ENCODE measurements at places on chromosomes 1 and 21.

- DNase-seq, result no peak
Measured at GRCh38 chr1:226937940-226938725, 2.0 kb upstream of the COQ8A start.

DNA sequence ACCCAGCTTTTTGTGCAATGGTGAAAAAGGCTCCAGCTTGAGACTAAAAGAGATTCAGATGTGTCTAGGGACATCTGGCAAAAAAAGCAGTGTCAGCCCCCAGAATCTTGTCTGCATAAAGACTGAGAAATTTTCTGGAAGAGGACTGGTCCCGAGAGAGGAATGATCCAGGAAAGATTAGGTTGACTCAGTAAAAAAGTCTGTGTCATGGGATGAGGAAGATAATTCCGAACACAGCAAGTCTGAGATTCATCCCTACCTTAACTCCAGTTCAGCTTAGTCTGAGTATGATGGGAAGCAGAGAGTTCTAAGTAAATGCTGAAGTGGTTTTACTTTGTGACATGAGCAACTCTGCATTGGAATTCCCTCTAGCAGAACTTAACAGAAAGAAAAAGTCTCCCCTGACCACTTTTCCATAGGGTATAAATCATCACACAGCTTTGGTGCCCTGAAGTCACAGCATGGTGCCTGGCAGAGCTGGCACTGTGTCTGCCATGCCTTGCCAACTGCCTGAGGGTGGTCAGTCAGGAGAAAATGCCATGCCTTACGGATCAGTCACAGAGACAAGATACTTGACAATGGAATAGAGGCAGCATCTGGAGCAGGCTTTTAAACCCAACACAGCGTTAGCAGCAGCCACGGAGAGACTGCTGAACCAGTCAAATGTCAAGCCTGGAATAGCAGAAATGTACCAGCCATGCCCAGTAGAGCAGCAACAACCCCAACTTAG, 153.4 kb downstream of the ZC3H11B start:
- no peak for DNase-seq

GRCh38 chr21:46355161-46356004, 31.4 kb downstream of the PCNT start:
- no peak for DNase-seq

- DNase-seq, result no peak
Measured at GRCh38 chr21:45506836-45507522, 35.3 kb downstream of the SLC19A1 start.

GRCh38 chr1:13728091-13728715, 28.2 kb downstream of the PRDM2 start:
- no peak for DNase-seq
